ENCODE measurements at places on chromosomes 4 and X.
A peak's percentile ranks its signal among the peaks of the same experiment; 100 is the strongest.

DNA sequence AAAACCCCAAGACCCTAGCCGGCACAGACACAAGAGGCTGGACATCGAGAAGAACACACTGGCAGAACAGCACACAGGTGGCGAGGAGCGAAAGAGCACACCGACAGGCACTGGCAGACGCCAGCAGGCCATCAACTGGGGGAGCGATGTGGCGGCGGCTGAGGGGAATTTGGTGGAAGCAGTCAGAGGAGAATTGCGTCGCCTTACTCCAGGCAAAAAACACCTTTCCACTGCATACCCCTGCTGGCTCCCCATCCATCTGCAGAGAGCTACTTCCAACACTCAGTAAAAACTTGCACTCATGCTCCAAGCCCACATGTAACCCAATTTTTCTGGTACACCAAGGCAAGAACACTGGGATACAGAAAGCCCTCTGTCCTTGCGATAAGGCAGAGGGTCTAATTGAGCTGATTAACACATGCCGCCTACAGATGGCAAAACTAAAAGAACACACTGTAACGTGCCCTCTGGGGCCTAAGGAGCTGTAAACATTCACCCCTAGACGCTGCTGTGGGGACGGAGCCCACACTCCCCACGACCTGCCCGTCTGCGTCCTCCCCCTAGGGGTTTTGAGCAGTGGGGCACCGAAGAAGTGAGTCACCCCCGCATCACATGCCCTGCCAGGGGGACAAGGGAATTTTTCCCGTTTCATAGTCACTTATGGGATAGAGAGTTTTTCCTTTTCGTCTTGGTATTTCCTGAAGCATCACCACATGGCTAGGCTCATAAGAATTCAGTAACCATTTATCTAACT is 262.3 kb downstream of the KCTD8 start:
- DNase-seq, result no peak
- no peaks in the 10 kb centered on the region for H3K4me1 ChIP-seq
- H3K36me3 ChIP-seq, result no peaks in the 10 kb centered on the region
- H3K27ac ChIP-seq, result no peak overlapping the region

DNA sequence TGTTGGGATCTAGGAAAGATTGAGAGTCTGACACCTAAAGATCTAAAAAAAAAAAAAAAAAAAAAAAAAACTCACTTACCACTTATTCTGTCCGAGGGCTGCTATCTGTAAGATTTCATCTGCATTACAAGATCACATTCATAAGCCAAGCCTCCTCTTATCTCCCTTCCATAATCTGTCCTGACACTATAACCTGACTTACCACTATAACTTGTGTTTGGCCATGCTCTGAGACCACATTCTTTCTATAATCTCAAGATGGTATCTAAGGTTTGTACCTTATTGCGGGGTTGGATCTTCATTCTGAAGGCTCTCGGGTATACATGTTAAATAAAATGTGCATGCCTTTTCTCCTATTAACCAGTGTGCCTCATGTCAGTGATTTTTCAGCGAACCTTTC is 144.4 kb downstream of the MAGEB17 start:
- H3K4me1 ChIP-seq, result no peaks in the 10 kb centered on the region
- H3K27me3 ChIP-seq, result no peaks in the 10 kb centered on the region
- H3K36me3 ChIP-seq, result no peaks in the 10 kb centered on the region
- DNase-seq, result no peak

DNA sequence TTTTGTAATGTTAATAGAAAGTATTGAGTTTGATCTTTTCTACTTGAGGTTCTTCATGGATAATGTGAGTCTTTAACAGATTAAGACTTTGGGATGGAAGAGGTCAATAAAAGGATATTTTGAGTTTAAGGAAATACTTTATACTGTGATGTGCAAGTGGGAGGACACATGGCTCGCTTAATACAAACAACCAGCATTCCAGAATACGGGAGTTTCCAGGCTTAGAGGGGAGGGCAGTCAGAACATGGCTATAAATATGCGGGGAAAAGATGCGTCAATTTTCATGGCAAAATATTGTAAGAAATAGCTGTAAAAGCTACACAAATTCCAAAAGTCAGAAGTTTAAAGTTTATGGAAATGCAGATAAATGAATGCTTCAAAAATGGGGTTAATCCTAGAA is 192.3 kb downstream of the AASDH start:
- peak overlapping the region; percentile 46 for H3K27ac ChIP-seq
- H3K4me3 ChIP-seq, result peak overlapping the region; percentile 10
- peaks cover 20% of the 10 kb centered on the region for H3K4me1 ChIP-seq
- H3K27me3 ChIP-seq, result no peaks in the 10 kb centered on the region

GRCh38 chr4:13455411-13455810 is 28.7 kb downstream of the RAB28 start:
- H3K4me3 ChIP-seq, result no peak overlapping the region
- DNase-seq, result no peak

- peaks cover 10% of the 10 kb centered on the region for H3K4me1 ChIP-seq
- no peak overlapping the region for H3K27ac ChIP-seq
- H3K36me3 ChIP-seq, result no peaks in the 10 kb centered on the region
- DNase-seq, result no peak
- no peaks in the 10 kb centered on the region for H3K27me3 ChIP-seq
Observed at GRCh38 chr4:118849867-118850487, 14.1 kb upstream of the SEC24D start.

All from chondrocyte (in vitro differentiated cells).